ENCODE measurements at places on chromosomes 3 and 15.

GRCh38 chr3:140848666-140849065, 93.0 kb upstream of the SLC25A36 start:
- DNase-seq, result no peak

GRCh38 chr3:15094187-15094875, 4.6 kb downstream of the RBSN start:
- no peak for DNase-seq

GRCh38 chr15:27441120-27441519, 470.1 kb downstream of the GABRG3 start:
- DNase-seq, result no peak

DNA sequence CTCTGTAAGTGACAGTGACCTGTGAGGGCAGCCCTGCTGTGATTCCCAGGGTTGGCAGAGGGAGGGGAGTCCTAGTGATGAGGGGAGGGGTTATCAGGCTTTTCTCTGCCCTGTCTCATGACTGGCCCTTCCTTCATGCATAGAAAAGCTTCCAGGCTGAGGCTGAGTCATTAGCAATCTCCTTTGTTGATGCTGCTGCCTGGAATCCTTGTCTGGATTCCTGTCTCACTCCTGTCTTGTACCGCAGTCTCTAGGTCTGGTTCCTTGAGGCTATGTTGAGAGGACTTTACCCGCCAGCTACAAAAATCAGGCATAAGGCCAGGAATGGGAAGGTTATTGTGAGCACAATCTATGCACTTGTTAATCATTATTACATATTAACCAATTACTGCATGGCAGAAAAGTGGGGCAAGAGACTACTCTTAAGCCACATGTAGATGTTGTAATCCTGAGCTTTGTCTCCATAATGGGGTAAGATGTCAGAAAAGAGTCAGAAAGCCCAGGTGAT, 7.2 kb downstream of the KLHL6 start:
- DNase-seq, result peak; percentile 53

GRCh38 chr3:88318067-88318466, 168.3 kb downstream of the C3orf38 start:
- no peak for DNase-seq

DNA sequence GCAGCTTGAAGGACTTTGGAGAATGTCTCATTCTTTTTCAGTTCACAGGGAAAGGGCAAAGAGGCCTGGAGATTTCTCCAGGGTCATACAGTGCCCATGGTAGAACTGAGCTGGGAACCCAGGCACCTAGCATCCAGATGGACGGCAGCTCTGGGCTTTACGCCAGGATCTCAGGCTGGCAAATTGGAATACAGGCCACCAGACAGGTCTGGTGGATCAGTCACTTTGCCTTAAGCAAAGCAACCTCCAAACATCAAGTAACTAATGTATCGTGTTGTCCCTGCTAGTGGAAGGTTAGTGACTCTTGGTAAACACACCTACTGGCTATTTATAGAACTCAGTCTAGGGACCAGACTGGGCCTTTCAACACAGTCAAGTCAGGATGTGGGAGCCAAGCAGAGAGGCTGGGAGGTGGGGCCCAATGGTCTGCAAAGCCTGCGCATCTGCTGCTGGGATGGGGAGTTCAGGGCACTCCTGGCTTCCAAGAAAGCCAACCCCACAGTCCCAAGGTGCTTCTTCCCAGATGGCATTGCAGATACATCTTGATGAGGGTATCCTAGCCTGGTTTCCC, 30.2 kb downstream of the RPLP1 start:
- DNase-seq, result no peak

DNA sequence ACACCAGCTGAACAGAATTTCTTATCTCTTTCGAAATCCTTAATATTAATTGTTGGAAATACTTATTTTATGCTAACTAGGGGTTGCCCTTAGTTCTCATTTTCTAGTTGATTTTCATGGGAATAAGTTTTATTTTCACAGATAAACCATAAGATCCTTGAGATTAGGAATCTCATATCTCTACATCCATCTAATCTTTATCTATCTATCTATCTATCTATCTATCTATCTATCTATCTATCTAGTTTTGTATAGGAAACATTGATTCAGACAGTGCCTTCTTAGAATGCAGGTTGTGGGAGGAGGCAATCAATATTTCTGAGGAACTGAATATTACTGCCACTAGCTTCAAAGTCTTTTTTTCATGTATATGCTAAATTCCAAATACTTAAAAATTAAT, 3.5 kb upstream of the KBTBD8 start:
- no peak for DNase-seq

DNA sequence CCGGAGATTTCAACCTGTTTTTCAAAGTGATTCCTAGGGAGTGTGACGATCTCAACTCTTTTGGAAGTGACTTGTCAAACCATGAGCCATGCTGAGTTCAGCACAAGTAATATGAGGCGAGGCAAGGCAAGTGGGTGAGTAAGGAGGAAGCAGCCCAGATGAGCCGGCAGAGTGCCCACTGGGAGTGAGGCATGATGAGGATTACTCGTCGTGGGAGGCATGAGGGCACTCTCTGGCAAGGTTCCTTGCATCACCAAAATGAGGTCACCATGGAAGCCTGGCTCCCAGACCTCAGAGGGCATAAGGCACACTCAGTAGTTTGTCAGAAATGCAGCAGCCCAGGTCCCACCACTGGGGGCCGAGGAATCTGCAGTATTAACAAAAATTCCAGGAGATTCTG, 636.1 kb downstream of the MAGI1 start:
- peak; percentile 85 for DNase-seq

GRCh38 chr3:30872879-30873278, 21.6 kb downstream of the GADL1 start:
- DNase-seq, result no peak

DNA sequence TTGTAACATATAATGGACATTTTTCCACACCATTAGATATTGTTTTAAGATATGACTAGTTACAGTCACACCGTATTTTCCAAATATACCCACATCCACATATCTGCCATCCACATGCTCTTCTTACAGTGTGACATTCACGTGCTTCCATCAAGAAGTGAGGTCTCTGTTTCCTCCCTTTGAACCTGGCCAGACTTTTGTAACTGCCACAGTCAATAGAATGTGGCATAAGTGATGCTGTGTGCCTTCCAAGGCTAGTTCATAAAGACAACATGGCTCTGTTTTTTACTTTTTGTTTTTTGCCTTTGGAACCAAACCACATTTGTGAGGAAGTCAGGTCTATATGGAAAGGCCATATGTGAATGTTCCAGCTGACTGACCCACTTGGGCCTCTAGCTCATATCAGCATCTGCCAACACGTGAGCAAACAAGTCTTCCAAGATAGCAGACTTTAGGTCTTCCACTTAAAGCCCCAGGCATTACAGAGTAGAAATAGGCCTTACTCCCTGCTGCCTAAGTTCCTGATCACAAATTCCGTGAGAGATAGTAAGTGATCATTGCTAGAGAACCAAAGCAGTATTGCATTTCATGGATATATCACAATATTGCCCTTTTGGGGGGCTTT, 27.1 kb downstream of the EIF1B start:
- DNase-seq, result no peak

GRCh38 chr3:69193749-69194148, 71.4 kb upstream of the LMOD3 start:
- DNase-seq, result no peak

- no peak for DNase-seq
Measured at GRCh38 chr3:13152826-13153710, 79.8 kb upstream of the IQSEC1 start.

GRCh38 chr3:113754494-113755159, 7.8 kb downstream of the ATP6V1A start:
- no peak for DNase-seq

- no peak for DNase-seq
Measured at GRCh38 chr3:179450261-179450701, 989 bp downstream of the GNB4 start.

DNA sequence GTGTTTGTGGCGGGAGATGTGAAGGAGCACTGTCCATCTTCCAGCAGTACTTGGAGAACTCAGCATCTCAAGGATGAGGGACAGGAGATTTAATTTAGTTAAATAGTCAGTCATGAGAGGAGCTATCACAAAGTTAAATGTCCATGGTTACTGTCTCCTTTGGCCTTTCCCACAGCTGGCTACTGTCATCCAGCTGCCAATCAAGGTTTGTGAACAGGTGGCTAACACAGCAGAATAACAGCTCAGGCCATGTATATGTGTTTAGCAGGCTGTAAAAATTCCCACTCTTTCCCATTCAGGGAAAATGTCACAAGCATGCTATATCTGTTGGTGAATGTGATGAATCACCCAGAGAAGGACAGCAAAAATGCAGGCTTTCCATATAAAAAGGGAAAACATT, 120.5 kb downstream of the TMEM108 start:
- DNase-seq, result no peak

GRCh38 chr15:91264651-91265351, 164.7 kb downstream of the SV2B start:
- no peak for DNase-seq

DNA sequence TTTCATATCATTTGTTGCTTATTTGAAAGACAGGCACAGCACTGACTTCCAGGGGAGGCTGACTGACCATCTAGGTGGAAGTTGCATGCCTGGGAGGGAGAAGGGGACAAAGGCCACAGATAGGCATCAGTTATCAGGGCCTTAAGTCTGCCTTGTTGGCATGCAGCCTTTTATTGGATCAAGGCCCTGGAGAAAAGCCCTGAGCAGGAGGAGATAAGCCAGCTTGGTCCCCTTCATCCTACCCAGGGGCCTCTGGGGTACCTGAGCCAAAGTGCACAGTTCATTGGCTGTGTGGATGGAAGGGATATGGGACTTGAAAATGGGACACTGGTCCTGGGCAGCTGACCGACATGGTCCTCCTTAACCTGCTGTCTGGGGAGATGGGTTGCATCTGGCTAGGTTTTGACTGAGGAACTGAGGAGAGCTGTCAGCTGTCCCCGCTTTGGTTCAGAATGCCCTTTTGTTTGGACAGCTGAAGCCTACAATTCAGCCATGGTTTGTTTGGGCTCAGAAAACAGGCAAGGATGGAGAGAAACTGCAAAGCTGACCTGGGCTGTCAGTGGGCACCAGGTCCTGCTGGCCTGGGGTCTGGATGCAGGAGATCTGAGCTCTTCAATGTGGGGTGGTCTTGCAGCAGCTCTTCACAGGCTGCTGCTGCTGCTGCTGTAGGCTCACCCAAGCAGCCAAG, 60.0 kb downstream of the FLNB start:
- DNase-seq, result no peak

DNA sequence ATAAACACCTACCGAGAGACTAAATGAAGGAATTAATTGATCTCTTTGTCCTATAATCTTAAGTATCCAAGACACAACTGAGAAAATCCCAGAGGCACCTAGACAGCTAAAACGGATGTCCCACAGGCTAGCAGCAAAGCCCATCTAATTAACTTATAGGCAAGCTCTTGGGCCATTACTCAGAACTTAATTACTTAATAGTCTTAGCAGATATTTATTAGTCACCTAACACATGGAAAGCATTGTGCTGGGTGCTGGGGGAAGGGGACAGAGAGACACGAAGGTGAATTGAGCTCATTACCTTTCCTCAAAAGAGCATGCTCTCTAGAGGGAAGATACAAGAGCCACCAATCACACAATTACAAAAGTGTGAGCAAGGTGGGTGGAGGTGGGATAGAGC, 189.8 kb upstream of the PROK2 start:
- DNase-seq, result no peak

GRCh38 chr3:196621611-196622010, 17.9 kb upstream of the NRROS start:
- DNase-seq, result no peak

DNA sequence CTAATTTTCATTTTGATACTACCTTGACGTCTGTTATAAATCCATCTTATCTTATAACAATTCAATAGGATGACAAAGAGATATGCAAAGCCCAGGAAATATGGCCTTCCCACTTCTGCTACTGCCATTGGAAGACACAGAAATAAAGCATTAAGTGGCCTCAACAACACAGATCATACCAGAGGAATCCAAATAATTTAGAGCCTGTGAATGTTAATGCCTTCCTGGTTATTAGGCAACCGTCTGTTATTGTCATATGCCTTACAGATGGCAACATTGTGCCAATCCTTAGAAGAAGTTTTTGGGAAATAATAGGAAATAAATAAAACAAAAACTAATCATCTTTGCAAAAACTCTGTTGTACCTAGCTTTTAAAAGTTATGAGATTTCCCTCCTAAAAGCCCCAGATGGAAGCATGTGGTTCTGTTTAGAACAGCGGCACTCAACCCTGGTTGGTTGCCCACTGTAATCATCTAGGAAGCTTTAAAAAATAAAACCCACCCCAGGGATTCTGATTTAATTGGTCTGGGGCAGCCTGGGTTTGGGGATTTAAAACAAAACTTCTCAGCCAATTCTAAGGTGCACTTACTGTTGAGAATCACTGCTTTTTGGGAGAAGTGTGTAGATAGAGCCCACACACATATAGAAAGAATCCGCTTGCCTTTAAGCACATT, 704.8 kb upstream of the CFAP20DC start:
- peak; percentile 10 for DNase-seq

- DNase-seq, result no peak
Measured at GRCh38 chr3:186513386-186513785, 30.8 kb downstream of the CRYGS start.

DNA sequence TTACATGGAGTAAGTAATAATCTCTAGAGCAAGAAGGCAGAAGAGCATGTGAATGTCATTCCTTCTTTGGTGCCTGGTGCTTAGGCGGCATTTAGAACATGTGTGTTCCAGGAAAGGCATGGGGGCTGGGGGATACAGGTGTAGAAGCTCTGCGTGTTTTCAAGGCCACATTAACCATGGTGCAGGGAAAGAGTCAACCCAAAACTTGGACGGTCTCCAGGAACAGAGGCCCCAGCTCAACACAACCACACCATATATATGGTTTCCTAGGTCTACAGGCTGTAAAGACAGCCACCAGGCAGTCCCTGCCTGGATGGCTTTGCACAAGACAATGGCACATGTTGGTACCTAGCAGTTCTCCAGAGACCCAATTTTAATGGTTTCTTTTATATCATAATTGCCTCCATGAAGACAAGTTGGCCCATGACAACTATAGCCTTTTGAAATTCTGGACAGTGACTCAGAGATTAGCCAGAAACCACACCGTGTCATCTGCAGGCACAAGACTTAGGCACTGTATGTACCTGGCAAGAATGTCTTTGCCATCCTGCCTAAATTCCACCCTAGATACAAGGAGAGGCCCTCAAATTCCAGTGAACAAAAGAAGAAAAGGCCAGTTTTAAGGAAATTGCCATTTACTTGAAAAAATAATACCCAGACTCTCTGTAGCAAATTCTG, 25.0 kb upstream of the DGKG start:
- no peak for DNase-seq

DNA sequence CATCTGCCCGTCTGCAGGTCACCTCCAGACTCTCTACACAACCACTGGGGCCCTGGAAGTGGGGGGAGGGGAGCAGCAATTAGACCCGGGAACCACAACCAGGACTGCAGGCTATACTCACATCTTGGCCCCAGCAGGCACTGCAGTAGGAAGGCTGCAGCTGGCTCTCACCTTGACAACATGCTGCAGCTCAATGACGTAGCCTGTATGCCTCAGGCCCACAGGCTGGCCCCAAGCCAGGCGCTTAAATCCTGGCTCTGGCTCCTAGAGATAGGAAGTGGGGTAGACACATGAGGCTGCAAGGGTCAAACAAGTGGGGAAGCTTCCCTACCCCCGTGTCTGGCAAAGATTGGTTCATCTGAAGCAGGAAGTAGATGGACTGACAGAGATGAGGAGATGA, 4.6 kb upstream of the QRICH1 start:
- peak; percentile 11 for DNase-seq

- no peak for DNase-seq
Measured at GRCh38 chr3:58562498-58562897, 14.7 kb downstream of the FAM107A start.
